Anterior cingulate cortex (tissue), 58 donors: ENCODE measurements at places on chromosomes 4 and X.

GRCh38 chr4:37816719-37817118, 9.8 kb upstream of the PGM2 start:
- no peak for DNase-seq

- DNase-seq: no peak
Observed at GRCh38 chrX:41313419-41313818, 20.5 kb upstream of the DDX3X start.

- no peak for DNase-seq
Observed at GRCh38 chrX:115595049-115595448, 34.1 kb downstream of the PLS3 start.

DNA sequence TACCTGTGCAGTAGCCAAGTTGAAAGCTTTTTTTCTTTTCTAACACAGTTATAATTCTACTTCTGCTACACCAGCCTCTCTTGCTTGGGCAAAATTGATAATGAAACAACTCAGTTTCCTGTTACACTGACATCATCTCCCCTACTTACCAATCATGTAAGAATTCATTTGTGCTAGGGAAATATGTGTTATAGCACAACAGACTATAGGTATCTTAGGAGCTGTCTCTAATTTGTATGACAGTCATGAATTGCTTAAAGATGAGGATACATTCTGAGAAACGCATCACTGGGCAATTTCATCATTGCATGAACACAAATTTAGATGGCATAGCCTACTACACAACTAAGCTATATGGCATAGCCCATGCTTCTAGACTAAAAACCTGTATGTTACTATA, 246.3 kb upstream of the ANKRD50 start:
- no peak for DNase-seq

DNA sequence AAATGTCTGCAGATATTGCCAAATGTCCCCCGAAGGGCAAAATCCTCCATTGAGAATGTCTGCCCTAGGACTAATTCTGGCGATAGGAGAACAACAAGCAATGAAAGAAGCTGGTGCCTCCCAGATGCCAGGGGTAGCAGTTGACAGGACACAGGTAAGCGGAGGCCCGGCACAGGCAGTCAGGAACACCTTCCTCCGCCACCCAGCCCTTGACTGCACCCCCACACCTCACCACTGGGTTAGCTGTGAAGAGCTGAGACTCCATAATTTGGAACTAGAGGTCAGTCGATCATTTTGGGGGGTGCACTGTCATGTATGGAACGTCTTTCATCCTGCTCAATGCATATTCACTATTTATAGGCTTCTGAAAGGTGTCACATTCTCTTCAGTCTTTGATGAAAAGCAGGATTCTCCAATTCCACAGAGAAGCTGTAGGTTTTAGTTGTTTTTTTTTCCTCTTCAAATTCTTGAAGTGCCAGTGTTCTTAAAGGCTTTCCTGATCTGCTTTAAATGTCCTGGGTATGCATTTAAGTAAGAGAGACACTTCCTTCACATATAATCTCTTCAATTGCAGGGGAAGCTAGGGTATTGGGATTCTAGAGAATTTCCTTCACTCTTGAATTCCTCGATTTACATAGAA, 111.6 kb upstream of the ZFP42 start:
- DNase-seq: no peak

DNA sequence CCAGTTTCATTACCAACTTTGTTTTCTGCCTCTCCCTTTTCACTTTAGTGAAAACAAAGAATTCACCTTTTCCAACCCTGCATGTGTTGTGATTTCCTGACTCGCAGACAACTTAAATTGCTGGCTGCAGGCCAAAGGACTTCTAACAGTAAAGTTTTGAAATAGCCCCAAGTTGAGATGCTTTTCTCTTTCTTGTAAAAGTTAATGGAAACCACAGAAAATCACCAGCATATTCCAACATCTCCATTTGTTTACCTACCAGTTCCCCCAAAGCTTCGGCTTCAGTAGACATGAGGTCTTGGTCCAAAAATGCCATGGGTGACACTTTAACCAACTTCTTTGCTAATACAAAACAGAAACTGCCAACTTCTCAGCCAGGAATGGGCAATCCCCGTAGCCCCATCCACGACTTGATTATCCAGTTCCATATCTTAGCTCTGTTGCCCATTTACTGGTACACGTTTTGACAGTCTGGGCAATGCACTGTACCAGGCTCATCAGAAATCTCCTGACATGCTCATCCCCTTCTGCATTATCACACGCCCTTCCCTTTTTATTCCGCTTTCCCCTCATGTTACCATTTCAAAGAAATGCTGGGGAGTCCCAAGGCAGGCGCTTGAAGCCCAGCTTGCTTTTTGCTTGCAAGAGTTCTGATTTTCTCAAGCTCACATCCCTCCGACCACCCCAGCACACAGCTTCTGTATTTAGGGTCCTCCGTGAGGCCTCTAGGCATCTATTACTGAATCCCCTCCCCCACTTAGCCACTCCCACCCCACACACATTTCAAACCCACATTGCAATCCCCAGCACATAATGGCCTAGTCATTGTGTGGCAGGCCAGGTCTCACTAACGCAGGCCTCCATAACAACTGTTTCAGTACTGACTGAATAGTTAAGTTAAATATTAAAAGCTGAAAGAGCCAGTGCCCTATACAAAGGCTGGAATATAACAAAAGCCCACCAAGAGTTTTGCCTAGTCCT, 137.9 kb upstream of the S100G start:
- no peak for DNase-seq

- no peak for DNase-seq
Observed at GRCh38 chr4:169362607-169363006, 91.9 kb upstream of the SH3RF1 start.

DNA sequence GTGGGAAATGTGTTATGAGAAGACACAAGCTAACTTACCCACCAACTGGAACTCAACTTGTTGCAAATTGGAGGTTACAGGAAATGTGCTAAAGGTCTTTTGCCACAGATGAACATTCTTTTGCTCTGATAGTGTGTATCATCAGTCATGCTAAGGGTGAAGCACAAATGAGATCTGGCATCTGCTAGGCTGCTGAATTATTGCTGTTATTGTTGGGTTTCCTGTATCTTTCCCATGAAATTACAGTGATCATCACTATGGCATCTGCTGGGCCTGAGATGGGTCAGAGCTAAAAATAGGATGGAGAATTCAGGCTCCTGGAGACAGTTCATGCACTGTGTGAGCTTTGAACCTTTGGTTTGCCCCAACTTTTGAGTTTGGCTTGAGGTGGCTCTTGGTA, 124.5 kb downstream of the NPNT start:
- no peak for DNase-seq

DNA sequence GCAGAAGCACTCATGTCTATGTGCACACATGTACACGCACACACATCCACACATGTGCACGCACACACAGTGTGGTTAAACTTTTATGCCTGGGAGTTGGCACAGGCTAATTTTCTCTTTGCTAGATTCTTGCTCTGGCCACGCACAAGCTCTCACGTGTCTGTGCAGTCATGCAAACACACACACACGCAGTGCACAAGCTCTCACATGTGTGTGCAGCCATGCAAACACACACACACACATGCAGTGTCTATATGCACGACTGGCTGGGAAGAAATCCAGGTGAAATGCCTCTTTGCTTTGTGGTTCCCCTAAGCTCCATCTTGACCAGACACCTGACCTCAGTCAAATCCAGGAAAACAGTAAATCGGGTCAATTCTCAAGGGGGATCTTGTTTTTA, 138.0 kb downstream of the SHOX start:
- DNase-seq: no peak

DNA sequence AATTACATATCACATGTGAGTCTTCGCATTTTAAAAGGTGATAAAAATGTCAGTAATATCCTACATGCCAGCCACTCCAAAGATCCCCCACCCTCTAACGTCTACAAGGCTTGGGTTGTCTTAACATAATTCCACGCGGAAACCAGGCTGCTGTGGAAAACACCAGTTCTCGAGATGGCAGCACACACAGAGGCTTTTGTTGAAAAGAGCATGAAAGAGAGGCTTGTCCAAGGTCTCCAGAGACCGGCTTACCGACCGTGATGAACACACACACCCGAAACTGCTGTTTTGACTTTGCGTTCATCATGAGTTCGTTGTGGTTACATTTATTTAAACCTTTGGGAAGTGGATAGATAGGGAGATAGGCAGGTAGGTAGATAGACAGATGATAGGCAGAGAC, 87.9 kb downstream of the CRLF2 start:
- DNase-seq: no peak

GRCh38 chr4:164207460-164207859, 546.5 kb upstream of the SMIM31 start:
- DNase-seq: no peak

- no peak for DNase-seq
Observed at GRCh38 chrX:80828232-80828631, 18.6 kb upstream of the BRWD3 start.

- no peak for DNase-seq
Observed at GRCh38 chrX:109614951-109615350, 10.0 kb downstream of the KCNE5 start.

DNA sequence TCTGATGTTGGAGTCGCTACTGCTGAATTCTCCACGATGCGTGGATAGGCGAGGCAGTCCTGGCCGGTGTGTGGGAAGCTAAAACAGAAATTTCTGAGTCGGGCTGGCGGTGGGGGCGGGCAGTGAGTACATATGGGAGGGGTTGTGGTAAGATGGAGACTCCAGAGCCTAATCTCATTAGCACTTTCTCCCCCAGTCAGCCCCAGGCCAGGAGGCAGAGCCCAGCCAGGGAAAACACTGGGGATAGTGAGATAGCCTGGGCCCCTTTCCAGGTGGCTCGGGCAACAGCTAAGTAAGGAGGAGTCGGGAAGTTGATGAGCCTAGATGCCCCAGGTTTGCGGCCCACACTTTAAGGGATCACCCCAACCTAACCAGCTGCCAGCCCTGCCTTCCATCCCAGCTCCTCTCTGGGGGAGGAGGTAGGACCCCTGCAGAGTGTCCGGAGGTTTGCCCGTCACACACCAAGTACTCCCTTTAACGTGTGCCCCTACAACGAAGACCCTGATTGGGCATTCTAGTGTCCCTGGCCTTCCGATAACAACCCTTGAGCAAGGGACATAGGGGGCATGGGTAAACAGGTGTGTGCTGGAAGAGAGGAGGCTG, 2.4 kb upstream of the LOC101059915 start:
- no peak for DNase-seq

GRCh38 chr4:61217222-61217621, 17.1 kb downstream of the ADGRL3 start:
- no peak for DNase-seq

DNA sequence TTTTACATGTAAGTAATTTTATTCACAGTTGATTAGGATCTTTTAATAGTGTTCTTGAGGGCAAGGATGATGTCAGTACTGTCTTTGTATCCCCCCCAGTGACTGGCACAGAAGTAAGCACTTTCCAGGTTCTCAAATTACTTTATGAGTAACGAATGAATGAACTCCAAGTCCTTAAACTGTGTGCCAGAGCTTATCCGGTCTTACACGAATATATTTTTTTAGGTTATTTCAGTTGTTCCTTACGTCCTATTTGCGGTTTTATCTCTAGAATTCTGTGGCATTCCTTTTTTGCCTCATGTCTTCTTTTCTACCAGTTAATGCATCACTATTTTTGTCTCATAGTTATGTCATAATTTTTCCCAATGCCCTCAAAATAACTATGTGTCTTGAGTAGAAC, 106.9 kb upstream of the MID1IP1 start:
- DNase-seq: no peak

- DNase-seq: no peak
Observed at GRCh38 chrX:10282490-10282889, 125.7 kb downstream of the CLCN4 start.

DNA sequence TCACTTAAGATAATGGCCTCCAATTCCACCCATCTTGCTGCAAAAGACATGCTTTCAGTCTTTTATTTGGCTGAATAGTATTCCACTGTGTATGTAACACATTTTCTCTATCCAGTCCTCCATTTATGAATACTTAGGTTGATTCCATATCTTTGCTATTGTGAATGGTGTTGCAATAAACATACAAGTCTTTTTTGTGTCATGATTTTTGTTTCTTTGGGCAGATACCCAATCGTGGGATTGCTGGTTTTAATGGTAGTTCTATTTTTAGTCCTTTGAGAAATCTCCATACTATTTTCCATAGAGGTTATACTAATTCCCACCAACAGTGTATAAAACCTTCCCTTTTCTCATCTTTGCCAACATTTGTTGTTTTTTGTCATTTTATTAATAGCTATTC, 180.9 kb downstream of the SMIM20 start:
- DNase-seq: no peak

DNA sequence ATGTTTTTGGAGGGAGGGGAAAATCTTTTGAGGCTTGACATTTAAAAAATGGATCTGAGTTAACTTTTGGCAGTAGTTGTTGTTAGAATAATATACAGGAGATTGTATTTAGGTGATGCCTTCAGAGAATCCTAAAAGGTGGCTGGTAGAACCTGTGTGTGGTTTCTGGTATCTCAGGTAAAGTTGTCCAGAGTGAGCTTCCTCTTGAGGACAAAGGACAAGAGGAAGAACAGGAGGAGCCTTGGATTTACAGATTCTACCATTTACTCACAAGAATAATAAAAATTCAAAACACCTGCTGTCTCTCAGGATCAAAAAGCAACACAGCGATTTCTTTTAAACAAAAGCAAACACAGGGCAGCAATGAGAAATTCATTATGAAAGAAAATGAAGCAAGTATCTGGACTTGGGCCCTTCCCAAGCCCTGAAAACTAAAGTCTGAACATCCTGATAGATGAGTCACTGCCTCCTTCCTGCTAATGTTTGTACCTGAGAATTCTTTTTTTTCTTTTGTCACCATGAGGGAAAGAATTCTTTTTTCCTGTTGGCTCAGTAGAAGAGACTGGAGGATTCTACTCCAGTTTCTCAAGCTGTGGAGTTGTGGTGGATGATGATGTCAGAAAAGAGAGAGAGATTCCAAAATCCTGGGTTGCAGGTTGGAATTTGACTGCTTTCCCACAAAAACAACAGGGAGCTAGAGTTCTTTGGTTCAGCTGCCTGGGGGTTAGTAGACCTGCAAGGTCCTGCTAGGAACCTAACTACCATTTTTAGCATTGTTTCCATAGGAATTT, 31.5 kb upstream of the RAPGEF2 start:
- no peak for DNase-seq

- DNase-seq: no peak
Observed at GRCh38 chr4:143575331-143575730, 61.8 kb downstream of the SMARCA5 start.

DNA sequence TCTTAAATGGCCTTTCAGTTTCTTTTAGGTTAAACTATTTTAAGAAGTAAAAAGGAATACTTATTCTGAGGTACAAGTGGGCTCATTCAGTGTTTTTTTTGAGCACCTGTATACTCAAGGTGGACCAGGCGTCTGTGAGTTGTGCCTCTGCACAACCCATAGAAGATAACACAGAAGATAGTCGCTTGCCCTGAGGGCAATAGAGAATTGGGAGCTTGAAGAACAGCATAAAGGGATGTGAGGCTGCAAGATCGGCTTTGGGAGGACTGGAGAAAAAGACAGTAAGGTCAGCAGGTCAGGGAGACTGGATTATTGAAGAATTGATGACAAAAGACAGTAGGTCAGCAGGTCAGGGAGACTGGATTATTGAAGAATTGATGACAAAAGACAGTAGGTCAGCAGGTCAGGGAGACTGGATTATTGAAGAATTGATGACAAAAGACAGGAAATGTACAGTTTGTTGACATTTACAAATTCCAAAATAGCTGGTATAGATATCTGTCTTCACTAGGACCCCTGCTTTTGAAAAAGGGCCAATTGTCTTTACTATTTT, 3.1 kb downstream of the CPE start:
- DNase-seq: no peak

- no peak for DNase-seq
Observed at GRCh38 chr4:18155067-18156041, 133.8 kb upstream of the LCORL start.

- DNase-seq: no peak
Observed at GRCh38 chr4:20627866-20628265, 72.4 kb upstream of the PACRGL start.
